ENCODE measurements at places on chromosomes 5 and 9.

DNA sequence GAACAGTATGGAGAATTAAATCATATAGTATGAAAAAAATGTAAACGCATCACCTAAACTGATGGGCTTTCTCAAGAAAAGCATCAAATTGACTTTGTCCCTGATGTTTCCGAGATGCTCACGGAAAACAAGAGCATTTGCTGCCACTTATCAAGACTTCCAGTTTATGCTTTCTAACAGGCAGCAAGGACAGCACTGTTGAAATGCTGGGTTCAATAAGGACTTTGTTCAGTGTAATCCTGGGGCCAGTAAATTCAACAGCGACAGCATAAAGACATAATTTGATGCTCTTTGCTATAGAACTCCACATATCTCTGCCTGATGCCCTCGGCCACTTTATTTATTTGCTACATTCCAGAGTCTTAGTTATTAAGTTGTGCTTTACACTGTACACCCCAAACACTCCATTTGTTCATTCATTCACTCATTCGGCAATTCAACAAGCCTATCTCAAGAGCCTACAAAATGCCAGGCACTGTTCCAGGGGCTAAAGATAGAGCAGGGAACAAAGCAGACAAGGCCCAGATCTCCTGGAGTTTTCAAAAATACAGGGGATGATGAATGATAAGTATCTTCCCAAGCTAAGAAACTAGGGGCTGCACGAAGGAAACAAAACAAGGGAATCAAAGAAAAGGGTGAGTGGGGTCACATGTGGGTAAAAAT lies 294.6 kb downstream of the ZNF608 start:
- no peak for DNase-seq

GRCh38 chr5:10633271-10634049 lies 69.6 kb downstream of the ANKRD33B start:
- no peak for DNase-seq

DNA sequence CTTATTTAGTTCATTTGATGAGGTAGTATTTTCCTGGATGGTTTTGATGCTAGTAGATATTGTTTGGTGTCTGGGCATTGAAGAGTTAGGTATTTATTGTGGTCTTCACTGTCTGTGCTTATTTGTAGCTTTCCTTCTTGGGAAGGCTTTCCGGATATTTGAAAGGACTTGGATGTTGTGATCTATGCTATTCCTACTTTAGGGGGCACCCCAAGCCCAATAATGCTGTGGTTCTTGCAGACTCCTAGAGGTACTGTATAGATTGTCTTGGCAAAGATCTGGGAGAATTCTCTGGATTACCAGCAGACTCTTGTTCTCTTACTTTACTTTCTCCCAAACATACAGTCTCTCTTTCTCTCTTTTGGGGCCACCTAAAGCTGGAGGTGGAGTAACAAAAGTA lies 315.7 kb downstream of the MAT2B start:
- no peak for DNase-seq

GRCh38 chr9:123339666-123340510 lies 16.1 kb upstream of the CRB2 start:
- DNase-seq: no peak

DNA sequence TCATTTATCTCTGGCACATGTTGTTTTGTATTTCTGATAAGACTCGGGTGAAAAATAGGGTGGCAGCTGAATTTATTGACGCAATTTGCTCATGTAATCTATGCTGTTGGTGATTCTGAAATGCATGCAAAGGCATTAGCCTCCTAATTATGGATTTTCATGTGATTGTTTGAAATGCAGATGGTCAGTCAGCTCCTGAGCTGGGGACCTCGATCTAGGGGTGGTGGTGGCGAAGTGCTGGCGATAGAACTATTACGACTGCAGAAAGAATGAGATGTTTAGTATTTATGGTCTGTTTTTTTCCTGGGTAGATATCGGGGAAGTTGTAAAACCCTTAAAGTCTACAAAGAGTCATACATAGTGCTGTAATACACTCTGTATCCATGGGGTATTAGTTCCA lies 88.6 kb downstream of the SLC28A3 start:
- DNase-seq: no peak

GRCh38 chr5:40429258-40430100 lies 250.2 kb upstream of the PTGER4 start:
- no peak for DNase-seq

DNA sequence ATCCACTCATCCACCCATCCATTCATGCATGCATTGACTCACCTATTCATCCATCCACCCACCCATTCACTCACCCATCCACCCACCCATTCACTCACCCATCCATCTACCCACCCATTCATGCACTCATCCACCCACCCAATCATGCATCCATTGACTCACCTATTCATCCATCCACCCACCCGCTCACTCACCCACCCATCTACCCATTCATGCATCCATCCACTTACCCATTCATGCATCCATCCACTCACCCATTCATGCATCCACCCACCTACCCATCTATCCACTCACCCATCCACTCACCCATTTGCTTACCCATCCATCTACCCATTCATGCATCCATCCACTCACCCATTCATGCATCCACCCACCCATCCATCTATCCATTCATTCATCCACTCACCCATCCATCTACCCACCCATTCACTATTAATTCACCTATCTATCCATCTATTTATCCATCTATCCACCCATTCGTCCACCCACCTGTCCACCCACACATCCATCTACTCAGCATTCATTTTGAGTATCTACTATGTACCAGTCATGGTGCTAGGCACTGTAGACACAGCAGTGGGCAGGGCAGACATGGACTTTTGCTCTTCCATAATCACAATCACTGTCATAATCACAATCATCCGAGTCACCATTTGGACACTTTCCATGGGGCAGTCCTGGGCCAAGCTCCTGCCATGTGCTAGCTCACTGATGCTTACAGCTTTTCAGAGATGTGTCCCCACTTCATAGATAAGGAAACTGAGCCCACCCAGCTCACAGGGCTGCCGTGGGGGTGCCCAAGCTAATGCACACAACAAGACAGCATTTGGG lies 34.4 kb downstream of the HMCN2 start:
- no peak for DNase-seq

- no peak for DNase-seq
Observed at GRCh38 chr5:177362610-177363507, 5.1 kb downstream of the RGS14 start.

- no peak for DNase-seq
Observed at GRCh38 chr5:147169399-147169798, 65.4 kb upstream of the STK32A start.

DNA sequence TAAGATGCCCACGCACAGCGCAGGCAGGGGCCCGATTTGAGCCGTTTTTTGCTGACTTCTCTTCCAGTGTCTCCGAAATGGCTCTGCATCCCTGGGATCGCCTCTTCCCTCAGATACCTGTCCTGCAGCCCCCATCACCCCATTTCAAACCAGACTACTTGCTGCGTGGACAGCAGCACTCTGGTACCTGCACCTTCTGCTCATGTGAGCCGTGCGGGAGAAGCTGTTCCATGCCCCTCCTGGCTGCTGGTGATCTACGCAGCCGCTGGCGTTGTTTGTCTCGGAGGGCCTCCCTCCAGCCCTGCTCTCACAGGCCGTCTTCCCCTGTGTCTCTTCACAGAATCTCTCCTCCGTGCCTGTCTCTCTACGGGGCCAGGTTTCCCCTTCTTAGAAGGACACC lies 13.4 kb downstream of the CEP72 start:
- DNase-seq: no peak

DNA sequence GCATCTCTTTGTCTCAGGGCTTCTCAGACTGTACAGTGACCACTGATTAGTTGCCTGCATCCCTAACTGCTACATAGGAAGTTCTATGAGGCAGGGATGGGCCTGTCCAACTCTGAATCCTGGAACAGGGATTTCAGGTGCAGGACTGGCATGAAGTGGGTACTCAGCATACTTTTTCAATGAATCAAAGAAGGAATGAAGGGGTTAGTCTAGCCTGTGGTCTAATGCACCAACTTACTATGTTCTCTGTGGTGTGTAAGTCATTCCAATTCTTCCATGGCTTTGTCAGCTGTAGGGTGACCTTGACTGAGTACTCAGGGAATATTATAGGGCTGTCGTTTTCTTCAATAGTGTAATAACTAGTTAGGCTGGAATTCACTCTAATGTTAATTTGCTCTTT lies 8.3 kb downstream of the COL15A1 start:
- DNase-seq: no peak

DNA sequence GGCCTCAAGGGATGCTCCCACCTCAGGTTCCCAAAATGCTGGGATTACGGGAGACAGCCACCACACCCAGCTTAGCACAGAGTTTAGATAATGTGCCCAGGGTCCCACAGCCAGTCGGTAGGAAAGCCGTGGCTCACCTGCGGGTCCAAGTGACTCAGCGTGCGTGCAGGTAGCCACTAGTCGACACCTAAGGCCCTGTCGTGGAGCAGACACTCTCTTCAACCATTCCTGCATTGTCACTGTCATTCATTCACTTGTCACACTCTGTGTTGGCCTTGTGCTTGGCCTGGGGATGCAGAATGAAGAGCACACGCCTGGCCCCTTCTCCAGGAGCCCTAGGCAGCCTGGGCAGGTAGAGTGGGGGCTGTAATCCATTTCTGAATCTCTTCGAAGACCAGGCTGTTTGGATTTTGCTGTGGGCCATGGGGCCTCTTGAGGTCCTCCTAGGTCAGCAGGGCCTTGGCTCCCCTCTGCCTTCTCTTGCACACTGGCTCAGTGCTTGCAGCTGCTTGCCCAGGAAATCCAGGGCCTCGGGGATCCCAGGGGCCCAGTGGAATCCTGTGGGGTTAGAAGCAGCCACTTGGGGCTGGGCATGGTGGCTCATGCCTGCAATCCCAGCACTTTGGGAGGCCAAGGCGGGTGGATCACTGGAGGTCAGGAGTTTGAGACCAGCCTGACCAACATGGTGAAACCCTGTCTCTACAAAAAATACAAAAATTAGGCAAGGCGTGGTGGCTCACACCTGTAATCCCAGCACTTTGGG lies 6.1 kb upstream of the AIF1L start:
- no peak for DNase-seq

DNA sequence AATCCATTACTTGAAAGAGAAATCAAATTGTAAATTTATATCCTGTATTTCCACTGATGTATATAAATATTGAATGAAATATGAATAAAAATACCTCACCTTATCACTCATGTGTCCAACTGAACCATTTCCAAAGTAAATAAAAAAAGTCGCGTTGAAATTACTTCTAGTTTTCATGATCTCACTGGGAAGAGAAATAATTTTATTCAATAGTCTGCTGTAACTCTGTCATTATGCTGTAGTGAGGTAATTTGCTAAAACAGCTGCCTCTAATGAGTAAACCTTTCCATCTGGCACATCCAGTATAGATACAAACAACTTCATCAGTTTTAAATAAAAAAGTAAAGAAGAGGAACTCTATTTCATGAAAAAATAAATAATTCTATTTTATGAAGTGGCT lies 611.5 kb downstream of the ZNF608 start:
- no peak for DNase-seq

- no peak for DNase-seq
Observed at GRCh38 chr5:134019636-134020035, 14.9 kb upstream of the VDAC1 start.

- DNase-seq: no peak
Observed at GRCh38 chr9:71747576-71747975, 20.7 kb downstream of the CEMIP2 start.

DNA sequence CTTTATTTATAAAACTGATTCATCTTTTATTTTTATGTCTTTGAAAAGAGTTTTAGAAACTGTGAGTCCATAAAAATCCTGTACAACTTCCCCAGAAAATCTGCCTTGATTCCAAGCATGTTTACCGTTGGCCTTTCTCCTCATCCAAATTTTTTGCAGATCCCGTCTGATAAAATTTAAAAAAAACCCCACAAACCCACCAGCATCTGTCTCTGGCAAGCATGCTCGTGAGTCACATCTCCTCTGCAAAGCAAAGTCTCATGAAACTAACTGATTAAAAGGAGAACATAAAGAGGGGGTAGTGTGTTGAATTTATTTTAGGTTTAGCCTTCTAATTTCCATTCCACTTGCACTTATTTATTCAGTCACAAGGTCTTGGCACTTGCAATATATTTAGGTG lies 109.4 kb downstream of the MAT2B start:
- DNase-seq: no peak

GRCh38 chr5:78008356-78008967 lies 232.3 kb upstream of the TBCA start:
- DNase-seq: peak; percentile 34

- no peak for DNase-seq
Observed at GRCh38 chr5:1120236-1120999, 8.6 kb upstream of the SLC12A7 start.

DNA sequence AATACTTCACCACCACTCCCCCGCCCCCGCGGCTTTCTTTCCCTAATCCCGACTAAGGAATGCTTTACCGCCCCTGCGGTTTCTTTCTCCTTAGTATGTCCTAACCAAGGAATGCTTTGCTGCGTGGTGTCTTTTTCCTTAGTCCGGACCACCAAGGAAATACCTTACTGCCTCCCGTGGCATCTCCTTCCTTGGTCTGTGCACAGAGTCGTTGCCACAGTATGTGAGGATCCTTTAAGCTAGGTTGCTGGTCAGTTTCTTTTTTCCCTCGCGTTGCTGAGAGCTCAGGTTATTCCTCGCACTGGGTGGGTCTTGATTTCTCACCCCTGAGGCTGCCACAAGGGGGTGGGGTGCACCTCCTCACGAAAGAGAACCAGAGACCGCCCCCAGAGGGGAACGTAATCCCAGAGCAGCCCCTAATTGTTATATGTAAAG lies 309.4 kb downstream of the NR3C1 start:
- no peak for DNase-seq

DNA sequence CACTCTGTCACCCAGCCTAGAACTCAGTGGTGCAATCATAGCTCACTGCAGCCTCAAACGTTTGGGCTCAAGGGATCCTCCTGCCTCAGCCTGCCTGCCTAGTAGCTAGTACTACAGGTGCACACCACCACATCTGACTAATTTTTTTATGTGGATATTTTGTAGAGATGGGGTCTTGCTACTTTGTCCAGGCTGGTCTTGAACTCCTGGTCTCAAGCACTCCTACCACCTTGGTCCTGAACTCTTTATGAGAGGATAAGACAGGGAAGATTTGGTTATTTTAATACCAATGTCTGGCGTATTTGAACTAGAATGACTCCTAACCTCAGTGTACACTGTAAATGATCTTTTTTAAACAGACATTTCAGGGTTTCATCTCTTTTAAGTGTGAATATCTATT lies 9.0 kb downstream of the GPR107 start:
- no peak for DNase-seq

DNA sequence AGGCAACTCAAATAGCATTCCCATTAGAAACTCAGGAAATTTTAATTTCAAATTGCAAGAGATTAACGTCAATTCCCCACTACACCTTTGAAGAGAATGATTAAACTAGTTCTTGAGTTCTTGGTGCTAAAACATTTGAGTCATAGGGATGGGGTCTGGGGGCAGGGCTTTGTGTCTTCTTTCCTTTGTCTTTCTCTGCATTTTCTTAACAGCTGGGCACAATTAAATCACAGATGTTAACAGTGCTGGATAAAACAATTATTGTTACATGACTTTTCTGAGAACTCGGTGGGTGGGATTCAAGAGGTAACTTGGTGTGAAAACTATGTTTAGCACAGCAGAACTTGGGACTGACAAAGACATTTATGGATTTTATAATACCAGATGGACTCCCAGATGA lies 351.9 kb upstream of the TNC start:
- no peak for DNase-seq

All from NCI-H1092 (cell line).